ENCODE measurements at places on chromosomes 16 and 17.

- DNase-seq: no peak
Observed at GRCh38 chr16:48946686-48947370, 334.8 kb downstream of the CBLN1 start.

DNA sequence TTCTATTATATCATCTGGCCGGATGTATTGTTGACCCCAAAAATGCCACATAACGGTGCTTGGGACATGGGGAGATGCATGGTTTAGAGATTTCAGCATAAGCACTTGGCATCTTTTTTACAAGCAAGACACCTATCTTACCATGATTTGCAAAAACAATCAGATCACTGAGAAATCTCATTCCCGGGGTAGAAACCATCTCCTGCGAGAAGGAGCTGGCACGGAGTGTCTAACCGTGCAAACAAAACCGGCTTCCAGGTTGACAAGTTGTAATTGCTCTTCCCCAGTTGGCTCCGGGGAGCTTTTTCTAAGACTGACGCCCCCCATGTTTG is 1.0 kb downstream of the SLC16A6 start:
- no peak for DNase-seq

GRCh38 chr17:81831563-81831956 is 1.5 kb downstream of the MCRIP1 start:
- no peak for DNase-seq

- DNase-seq: no peak
Observed at GRCh38 chr17:887551-888209, 91.9 kb downstream of the NXN start.

DNA sequence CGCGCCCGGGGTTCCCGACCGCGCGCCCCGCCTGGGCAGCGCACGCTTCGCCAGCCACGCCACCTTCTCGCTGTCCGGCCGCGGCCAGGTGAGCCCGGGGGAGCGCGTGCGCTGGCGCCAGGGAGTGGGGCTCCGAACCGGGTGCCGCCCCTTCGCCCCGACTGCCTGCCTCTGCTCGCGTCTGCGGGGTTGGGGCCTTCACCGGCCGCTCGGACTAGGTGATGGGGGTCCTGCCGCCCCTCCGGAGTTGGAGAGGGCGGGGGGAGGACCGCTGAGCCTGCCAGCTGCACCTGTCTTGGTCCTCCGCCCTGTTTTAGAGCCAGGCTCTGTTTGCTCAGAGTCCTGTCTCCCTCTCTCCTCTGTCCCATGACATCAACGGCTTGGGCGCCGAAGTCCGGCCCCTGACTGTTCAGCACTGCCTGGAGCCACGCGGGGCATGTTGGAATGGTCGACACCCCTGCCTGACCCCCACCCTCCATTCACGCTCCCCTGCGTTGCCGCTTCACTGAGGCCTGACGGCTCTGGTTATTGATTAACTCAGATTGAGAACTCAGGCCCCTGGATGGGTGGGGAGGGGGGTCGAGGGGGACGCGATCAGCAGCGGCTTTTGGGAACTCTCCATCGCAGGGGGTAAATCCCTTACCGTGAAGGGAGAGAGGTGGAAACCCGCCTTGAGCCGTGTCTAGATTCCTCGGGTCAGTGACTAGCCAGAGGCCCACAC is 748 bp downstream of the SMTNL2 start:
- no peak for DNase-seq

- DNase-seq: no peak
Observed at GRCh38 chr17:49829026-49829425, 18.8 kb downstream of the TAC4 start.

DNA sequence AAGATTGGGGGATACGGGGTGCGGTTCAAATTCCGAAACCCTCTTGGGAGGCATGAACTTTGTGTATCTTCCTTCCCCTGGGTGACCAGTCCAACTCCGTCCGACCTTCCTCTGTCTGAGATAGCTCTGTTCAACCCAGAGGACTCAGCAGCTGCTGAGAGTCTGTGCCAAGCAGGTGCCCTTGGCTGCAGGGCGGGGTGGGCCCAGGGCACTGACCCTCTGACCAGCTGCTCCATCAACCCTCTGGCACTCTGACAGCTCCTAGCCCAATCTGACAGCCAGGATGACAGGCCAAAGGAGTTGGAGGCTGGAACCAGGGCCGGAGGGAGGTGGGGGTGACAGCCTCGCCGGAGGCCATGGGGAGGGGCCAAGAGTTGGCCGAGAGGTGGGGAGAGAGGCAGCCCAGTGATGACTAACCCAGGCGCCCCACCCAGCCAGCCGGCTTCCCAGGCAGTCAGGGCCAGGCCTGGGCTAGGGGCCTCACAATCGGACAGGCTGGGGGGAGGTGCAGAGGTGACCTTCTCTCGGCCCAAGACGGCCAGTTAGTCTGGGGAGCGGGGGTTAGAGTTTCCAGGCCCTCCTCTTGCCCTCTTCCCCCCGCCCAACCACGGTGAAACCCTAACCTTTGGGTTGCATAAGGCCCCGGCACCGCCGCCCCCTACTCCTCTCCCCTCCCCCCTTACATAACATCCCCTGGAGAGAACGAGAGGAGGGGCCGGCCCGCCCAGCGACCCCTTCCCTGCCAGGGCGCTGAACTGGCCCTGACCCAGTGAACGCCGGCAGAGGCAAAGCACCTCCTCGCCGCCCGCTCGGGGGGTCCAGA is 5.0 kb upstream of the TLCD2 start:
- DNase-seq: no peak

DNA sequence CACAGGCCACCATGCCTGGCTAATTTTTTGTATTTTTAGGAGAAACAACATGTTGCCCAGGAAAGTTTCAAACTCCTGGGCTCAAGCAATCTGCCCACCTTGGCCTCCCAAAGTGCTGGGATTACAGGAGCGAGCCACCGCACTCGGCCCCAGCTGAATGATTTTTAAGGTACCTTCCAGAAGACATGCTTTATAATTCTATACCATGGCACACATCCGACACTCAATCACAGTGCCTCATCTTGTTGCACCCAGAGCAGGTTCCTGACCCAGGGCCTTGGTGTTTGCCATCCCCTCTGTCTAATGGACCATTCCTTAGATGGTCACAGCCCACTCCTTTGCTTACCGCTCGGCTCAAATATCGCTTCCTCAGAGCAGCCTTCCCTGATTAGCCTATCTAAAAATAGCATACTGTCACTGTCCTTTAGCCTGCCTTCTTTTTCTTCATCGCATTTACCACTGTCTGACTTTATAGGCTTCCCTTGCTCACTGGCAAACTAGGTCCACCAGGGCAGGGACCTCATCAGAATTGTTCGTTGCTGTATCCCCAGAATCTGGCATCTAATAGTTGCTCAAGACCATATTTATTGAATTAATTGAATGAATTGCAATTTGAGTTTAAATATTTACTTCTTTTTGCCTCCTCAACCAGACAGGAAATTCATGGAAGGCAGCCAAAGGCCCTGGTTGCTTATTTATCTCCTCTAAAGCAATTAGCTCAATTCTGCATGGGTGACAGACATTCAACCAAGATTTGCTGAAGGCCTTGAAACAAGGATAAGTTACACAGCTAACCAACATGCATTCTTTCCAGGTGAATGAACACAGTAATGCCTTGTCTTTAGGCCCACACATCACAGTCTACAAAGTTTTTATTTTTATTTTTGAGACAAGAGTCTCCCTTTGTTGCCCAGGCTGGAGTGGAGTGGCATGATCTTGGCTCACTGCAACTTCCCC is 6.3 kb upstream of the TENT4B start:
- no peak for DNase-seq

- no peak for DNase-seq
Observed at GRCh38 chr17:69744512-69745070, 330.1 kb downstream of the MAP2K6 start.

- no peak for DNase-seq
Observed at GRCh38 chr16:78225919-78226318, 126.5 kb downstream of the WWOX start.

DNA sequence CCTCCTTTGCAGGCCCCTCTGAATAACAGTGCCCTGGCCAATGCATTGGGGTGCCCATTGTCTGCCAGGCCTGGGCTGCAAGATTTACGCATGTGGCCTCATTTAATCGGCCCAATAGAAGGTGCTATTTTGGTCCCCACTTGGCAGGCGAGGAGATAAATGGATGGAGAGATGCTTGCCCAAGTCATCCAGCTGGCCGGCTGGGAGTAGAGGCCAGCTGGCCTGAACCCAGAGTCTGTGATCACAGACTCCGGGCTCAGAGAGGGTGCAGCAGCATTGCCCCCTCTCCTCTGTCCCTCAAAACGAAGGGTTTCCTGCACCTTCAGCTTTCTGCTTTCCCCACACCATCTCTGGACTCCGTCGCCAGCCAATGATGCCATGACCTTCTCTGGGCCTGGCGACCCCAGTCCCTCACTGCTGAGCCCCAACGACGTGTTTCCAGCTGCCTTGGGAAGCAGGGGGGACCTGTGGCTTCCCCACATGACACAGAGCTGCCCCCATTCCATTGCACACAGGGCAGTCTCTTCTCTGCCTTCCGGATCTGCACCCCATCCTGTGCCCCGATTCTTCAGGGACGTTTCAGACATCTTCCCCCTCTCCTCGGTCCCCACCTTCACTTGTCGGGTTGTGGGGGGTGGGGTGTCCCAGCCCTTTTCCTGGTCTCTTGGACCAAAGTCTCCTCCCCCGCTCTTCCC is 3.5 kb upstream of the ADGRG1 start:
- DNase-seq: no peak

GRCh38 chr17:6061290-6061689 is 8.9 kb upstream of the WSCD1 start:
- DNase-seq: no peak

GRCh38 chr17:63173450-63173849 is 207.4 kb downstream of the TANC2 start:
- no peak for DNase-seq

- DNase-seq: no peak
Observed at GRCh38 chr17:43554857-43555256, 8.7 kb upstream of the ETV4 start.

DNA sequence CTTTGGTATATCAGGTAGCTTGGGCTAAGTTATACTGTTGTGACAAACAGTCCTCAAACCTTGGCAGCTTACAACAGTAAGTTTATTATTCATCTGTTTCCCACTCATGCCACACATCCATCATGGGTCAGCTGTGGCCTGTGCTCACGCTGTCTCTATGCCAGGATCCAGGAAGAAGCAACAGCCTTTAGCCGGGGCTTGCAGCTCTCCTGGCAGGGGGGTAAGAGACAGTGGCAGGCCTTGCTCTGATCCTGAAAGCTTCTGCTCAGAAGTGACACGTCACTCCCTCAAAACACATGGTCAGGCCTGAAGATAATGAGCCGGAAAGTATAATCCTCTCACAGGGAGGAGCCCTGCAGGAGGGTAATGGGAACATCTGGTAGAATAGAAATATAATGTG is 377.6 kb downstream of the CPPED1 start:
- no peak for DNase-seq

DNA sequence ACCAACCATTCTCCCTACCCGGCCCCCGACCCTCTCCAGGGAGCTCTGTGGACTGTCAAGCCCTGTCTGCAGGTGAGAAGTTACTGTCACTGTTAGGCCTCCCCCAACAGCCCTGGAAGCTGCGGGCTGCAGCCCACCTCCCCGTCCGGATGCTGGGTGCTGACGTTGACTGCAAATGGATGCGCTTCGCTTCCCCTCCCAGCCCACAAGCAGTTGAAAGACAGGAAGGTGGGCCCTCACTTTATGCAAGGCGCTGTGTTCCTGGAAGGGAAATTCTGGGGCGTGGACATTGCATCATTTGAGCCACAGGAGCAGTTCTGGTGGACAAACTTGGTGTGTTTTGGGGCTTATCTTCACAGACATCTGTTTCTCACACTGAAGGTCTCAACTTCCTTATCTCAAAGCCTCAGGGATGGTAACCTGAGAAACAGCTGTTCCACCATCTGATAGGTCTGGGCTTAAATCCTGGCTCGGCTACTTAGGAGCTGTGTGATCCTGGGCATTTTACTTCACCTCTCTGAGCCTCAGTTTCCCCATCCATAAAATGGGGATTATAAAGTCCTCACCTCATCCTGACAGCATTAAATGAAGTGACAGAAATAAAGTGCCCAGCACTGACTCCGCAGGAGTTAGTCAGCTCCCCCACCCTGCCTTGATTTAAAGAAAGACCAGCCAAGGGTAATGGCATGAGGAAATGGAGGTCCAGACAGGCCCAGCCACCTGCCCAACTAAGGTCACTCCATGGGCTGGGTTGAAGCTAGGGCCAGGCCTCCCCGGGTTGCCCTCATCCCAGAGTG is 4.6 kb upstream of the DRC7 start:
- no peak for DNase-seq

GRCh38 chr17:2386400-2387085 is 14.3 kb downstream of the MNT start:
- DNase-seq: no peak

GRCh38 chr17:56681561-56682266 is 88.2 kb downstream of the NOG start:
- no peak for DNase-seq

GRCh38 chr17:82107341-82107860 is 9.4 kb upstream of the FASN start:
- DNase-seq: no peak

GRCh38 chr17:59617156-59617732 is 2.5 kb upstream of the CLTC start:
- no peak for DNase-seq

DNA sequence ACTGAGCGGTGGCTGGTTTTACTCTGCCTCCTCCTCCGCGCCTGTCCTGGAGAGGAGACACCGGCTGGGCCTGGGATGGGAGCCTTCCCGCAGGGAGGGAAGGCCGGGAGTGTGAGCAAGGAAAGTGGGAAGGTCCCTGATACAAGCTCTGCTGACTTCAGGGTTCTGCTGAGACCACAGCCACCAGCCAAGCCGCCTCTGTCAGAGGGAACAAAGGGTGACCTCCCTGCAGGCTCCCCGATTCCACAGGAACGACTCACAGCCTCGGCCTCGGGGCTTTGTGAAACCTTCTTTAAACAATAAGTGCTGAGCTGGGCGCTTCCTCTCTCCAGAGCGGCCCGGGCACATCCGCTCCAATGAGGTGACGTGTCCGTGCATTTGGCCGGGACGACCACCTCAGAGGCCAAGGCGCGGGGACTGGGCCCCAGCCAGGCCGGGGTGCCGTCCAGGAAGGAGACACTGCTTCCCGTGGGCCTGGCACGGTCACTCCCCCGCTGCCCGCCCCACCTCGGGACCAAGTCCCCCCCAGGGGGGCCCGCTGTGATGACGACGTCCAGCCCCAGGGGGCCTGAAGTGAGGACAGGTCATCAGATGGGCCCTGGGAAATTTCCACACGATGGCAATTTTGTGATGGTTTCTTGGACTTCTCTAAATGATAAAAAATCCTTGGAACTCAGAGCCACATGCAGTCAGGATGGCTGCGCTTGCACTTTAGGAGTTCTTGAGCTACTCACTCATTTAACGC is 11.8 kb upstream of the CIBAR2 start:
- DNase-seq: no peak

- DNase-seq: no peak
Observed at GRCh38 chr16:11064202-11064540, 119.8 kb downstream of the CLEC16A start.

All from NCI-H187 treated with DMSO at 0.1 percent for 48 hours (cell line).